ENCODE measurements at places on chromosomes 5 and 9.

- DNase-seq: no peak
These were observed 15.4 kb downstream of the FAM174A start for GRCh38 chr5:100550531-100551051.

DNA sequence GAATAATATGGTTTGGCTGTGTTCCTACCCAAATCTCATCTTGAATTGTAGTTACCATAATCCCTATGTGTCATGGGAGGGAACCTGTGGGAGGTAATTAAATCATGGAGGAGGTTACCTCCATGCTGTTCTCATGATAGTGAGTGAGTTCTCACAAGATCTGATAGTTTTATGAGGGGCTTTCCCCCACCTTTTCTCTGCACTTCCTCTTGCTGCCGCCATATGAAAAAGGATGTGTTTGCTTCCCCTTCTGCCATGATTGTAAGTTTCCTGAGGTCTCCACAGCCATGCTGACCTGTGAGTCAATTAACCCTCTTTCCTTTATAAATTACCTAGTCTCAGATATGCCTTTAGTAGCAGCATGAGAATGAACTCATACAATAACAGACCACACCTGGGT is 63.7 kb upstream of the PRR16 start:
- DNase-seq: no peak

- no peak for DNase-seq
These were observed 552.1 kb upstream of the CDH9 start for GRCh38 chr5:27590503-27590902.

DNA sequence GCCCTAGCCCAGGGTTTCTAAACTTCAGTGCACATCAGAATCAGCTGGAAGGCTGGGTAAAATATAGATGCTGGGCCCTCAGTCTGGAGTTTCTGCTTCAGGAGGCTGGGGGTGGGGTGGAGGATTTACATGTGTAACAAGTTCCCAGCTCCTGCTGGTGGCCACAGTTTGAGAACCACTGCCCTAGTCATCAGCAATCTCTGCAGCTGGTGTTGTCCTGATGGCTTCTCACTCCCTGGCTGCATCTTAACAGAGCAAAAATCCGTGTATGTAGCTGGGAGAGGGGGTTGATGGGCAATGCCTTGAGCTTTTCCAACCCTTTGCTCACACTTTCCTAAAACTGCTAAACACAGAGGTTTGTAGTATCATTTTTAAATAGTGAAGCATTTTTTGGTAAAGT is 186.0 kb upstream of the KLF9 start:
- no peak for DNase-seq

GRCh38 chr9:132144708-132145365 is 17.0 kb upstream of the NTNG2 start:
- DNase-seq: no peak

DNA sequence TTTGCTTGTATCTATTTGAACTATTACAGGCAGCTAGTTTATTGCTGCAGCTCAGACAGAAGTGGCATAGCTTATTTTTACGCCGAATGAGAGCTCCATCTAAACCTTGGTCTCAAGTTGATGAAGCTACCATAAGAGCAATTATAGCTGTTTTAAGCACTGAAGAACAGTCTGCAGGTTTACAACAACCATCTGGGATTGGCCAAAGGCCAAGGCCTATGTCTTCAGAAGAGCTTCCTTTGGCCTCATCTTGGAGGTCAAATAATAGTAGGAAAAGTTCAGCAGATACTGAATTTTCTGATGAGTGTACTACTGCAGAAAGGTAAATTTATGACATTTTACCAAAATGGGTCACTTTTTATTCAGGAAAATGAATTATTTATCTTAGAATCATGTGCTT is 67.9 kb downstream of the YTHDC2 start:
- no peak for DNase-seq

- DNase-seq: no peak
These were observed 59.2 kb downstream of the TNC start for GRCh38 chr9:115058684-115059315.

- no peak for DNase-seq
These were observed 291.4 kb downstream of the CSNK1G3 start for GRCh38 chr5:123803359-123803758.

- DNase-seq: no peak
These were observed 27.0 kb upstream of the SLC22A5 start for GRCh38 chr5:132342291-132343180.

DNA sequence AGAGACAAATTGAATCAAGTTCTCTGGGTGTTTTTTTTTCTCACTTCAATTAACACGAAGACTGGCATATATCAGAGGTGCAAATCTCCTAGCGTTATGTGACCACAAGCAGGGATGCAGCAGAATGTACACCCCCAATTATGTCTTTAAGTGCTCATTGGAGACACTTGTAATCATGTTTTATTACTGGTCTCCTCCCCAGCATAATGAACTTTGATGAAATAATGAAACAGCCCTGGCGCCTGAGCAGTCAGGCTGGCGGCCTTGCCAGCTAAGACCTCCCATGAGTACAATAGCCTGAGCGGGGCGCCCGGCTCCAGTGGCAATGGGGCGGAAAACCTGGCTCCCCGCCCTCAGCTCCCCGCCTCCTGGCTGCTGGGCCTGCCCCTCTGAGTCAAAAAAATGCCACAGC is 209.4 kb upstream of the MSX2 start:
- DNase-seq: no peak

- DNase-seq: no peak
These were observed 207.2 kb downstream of the NFIB start for GRCh38 chr9:14106699-14107098.

- DNase-seq: no peak
These were observed 94.4 kb upstream of the IFNE start for GRCh38 chr9:21576331-21577189.

- DNase-seq: no peak
These were observed 125.1 kb upstream of the SGCD start for GRCh38 chr5:156201788-156202403.

DNA sequence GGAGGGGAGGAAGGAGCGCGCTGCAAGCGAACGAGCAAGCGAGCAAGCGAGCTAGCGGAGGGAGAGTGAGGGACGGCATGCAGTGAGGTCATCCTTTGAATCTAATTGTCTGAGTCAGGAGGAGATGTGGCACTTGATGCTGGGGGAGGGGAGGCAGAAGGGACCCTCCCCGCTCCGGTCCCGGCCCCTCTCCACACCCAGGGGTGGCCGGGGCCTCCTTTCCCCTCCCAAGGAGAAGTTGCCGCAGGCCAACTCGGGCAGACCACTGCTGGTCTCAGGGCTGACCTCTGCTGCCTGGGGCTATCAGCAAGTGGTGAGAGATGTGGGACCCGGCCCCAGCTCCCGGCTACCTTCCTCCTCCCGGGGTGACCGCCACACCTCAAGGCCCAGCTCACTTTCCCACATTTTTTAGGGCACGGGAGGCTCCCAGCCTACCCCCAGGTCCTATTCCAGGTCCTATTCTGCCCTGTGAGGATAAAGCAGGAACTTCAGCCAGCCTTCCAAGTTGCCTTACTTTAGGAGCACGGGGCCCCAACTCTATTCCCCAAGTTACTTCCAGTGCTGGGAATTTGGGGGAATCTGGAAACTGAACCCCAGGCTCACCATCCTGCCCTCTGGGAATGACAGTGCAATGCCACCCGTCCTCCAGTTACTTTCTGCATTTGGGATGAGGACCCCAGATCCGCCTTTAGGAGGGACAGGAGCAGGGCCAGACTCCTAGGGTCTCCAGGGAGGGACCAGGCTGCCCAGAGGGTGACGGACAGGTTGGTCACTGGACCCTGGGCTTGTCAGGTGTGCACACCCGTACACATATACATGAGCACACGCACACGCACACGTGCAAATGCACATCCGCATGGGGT is 11.1 kb downstream of the CNTFR start:
- no peak for DNase-seq

DNA sequence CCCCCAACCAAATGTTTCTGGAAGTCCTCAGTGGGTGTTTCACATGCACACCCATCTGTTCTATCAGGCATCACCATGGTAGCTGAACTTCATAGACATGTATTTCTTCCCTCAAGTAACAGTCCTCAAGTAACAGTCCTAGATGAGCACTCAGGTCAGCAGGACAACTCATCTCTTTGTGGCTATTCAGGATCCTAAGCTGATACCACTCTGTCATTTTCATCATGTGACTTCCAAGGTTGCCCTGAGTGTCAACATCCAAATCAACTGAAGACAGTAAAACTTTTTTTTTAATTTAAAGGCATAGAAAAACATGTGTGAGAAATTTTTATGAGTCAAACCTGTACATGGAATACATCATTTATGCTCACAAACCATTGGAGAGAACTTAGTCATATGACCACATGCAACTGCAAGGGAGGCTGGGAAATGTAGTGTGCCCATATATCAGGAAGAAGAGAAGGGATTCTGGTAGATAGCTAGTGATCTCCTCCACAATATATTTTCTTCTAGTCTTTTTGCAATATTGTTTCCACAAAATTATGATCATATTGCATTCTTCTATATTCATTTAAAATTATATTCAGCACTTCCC is 64.2 kb upstream of the FST start:
- no peak for DNase-seq

- DNase-seq: no peak
These were observed 356.3 kb downstream of the CSNK1G3 start for GRCh38 chr5:123868267-123868666.

GRCh38 chr9:116979456-116979855 is 292.4 kb downstream of the TRIM32 start:
- DNase-seq: no peak

DNA sequence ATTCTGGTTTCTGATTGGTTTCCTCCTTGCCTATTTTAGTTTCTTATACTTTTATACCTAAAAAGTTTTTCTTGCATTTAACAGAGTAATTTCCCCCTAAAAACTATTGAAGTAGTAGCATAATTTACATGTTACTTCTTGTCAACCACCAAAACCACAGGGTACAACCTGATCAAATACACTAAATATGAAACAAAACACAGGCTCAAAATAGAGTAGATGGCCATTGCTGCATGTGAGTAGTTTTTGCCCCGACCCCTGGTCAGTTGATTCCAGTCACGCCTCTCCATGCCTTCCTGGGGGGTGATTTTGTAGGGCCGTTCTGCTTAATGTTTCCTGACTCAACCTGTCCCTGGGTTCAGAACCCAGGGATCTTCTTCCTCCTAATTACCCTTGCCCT is 101.8 kb downstream of the TLE4 start:
- no peak for DNase-seq

DNA sequence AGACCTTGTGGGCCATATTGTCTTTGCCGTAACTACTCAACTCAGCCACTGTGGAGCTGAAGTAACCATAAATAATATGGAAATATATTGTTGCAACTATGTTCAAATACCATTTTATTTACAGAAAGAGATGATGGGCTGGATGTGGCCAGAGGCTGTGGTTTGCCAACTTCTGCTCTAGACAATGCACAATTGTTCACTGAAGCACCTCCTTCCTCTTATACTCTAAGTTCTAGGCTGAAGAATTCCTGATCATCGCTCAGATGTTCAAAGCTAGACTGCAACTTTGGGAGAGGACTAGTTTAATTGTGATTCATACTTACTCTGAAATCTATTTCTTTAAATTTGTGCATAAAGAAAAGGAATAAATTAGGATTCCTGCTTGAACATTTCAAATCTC is 245.0 kb downstream of the TAF11L14 start:
- no peak for DNase-seq

DNA sequence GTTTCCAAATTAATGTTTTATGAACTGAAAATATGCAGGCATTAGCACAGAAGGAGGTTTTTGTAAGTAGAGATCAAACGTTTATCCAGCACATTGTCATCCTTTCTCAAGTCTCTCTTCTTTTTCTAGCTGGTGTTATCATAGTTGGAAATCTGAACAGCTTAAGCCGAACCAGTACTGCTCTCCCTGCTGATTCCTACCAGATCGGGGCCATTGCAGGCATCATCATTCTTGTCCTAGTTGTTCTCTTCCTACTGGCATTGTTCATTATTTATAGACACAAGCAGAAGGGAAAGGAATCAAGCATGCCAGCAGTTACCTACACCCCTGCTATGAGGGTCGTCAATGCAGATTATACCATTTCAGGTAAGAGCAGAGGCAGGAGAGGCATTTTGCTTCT is 72.1 kb upstream of the PRRC1 start:
- no peak for DNase-seq

DNA sequence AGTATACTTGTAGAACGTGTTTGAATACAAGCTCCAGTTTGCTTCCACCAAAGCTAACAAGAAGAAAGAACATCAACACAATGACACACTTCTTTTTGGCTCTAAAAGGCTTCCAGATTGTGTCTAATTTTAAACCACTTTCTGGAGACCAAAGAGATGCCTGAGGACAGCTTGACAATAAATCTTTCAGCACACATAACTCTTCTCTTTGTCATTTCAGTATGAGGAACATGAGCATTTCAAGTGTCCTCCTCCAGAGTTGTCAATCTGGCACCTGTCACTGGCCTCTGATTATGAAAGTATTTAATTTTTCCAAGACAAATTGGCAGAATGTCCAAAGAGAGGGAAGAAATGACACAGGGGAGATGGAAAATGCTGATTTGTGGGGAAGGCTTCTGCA is 79.0 kb upstream of the TLR4 start:
- DNase-seq: no peak

DNA sequence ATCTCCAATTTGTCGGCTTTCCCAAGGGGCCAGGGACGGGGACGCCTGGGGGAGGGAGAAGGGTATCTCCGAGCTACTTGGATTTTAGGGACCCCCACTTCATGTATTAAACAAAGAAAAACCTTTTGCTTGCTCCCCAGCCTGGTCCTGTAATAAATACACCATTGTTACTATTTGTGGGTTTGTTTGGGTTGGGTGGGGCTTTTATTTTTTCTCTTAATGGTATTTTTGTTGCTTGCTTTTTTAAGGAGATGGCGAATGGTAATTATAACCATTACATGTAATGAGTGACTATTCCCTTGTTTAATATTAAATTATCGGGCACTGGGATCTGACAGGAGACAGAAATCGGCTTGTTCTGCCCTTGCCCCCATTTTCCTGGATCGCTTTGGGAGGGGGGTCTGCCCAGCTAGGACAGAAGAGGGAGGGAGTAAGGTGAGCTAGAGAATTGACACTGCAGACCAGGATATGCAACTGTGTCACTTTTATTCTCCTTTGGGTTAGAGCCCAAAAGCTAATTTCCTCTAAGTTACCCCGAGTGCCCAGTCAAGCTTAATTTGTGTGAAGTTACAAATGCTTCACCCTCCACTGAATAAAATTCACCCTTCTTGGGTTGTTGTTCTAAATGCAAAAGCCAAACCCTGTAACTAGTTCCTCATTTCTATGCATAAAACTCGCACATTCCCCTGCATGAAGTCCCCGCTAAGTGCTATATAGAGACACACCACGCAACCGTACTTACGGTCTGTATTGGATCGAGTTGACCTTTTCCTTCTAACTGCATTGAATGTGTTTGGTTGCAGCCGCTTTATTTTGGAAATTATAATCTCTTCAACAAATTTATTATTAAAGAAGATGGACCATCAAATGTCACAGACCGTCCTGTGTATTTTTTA is 1.6 kb upstream of the ZNF608 start:
- DNase-seq: no peak

DNA sequence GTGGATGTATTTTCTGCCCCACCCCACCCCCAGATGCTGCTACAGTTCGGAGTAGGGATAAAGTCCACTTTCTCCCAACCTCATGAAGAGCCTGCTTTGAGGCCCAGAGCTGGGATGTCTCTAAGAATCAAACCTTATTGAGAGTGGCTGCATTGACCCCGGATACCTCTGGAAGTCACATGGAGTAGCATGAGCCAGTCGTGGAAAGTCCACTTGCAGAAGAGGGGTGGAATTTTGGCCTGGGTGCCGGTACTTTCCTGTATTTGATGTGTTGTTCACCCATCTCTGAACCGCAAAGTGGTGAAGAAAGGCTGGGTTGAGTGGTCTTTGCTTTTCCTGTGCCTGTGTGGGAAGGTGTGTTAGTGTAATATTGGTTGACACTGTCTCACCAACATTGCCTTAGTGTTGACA is 3.7 kb downstream of the OTULIN start:
- no peak for DNase-seq

- no peak for DNase-seq
These were observed 89.1 kb downstream of the NRG2 start for GRCh38 chr5:139954022-139954421.

All from stimulated activated CD4-positive, alpha-beta T cell treated with anti-CD3 and anti-CD28 coated beads, Interleukin-1b, Interleukin-23, amount 100 ng/mL, for 1 hour (primary cell).